Astrocyte (in vitro differentiated cells and primary cell): ENCODE measurements at places on chromosomes 12 and 14. TPM values are rescaled to one million over a fixed set of nuclear protein-coding genes. Genes with fewer than 3 reads are reported as not detected.

- H3K4me3 ChIP-seq, result no peak overlapping the region
- H3K27ac ChIP-seq, result peak overlapping the region; percentile 58
- peak; percentile 78 for DNase-seq
- H3K27me3 ChIP-seq, result no peaks in the 10 kb centered on the region
These were observed 63.0 kb upstream of the BTG1 start for GRCh38 chr12:92208613-92209121.

GRCh38 chr14:44507183-44507582, at the start of gene FSCB:
Gene FSCB (minus strand): TSS chr14:44507283. CDS start chr14:44506987, 296 bp downstream.
- DNase-seq, result no peak
- H3K36me3 ChIP-seq, result no peaks in the 10 kb centered on the region
- no peaks in the 10 kb centered on the region for H3K27me3 ChIP-seq
- no peaks in the 10 kb centered on the region for H3K4me1 ChIP-seq

DNA sequence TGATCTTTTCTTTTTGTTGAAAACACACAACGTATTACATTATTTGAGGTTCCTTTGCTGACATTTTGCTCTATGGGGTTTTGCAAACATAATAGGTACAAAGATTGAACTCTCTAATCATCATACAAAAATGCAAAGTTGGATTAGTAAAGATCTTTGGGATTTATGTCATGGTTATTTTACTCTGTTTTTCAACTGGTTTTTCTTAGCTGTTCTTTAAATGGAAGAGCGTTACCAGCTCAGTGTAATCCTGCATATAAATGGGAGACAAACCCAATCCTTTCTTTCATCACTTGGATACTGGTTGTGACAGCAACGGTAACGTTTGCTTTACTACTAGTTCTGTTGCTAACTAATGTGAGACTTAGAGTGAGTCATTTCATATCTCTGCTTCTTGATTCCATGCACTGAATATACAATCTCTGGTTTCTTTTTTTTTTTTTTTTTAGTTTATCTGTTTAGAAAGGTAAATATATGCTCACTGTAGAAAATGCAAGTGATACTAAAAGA, 104.9 kb upstream of the NOVA1 start:
- H3K4me1 ChIP-seq, result no peaks in the 10 kb centered on the region
- no peaks in the 10 kb centered on the region for H3K27me3 ChIP-seq
- H3K27ac ChIP-seq, result no peak overlapping the region
- H3K4me3 ChIP-seq, result no peak overlapping the region
- no peaks in the 10 kb centered on the region for H3K36me3 ChIP-seq
- peak; percentile 25 for DNase-seq

GRCh38 chr14:37585971-37586796, 8.9 kb downstream of the FOXA1 start:
- no peaks in the 10 kb centered on the region for H3K36me3 ChIP-seq
- H3K4me3 ChIP-seq, result no peak overlapping the region
- H3K4me1 ChIP-seq, result peaks cover 9% of the 10 kb centered on the region
- no peak for DNase-seq
- H3K27ac ChIP-seq, result no peak overlapping the region

DNA sequence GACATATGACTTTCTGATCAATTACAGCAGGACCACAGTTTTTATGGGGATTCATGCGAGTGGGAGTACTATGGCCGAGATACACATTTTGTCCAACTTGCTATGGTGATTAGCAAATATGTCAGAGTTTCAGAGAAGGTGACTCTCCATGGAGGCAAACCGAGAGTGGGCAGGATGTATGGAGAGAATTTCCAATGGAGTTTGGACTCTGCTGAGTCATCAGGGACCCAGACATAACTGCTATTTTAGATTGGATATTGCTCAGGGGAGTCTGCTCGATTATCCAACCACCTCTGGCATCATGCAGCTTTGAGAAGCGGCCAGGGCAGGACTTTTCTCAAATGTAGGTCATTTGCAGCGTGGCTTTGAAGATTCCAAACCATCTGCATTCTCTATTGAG, 9.5 kb upstream of the GSG1 start:
- H3K27me3 ChIP-seq, result no peaks in the 10 kb centered on the region
- H3K27ac ChIP-seq, result no peak overlapping the region
- H3K4me1 ChIP-seq, result peaks cover 11% of the 10 kb centered on the region
- no peaks in the 10 kb centered on the region for H3K36me3 ChIP-seq

GRCh38 chr12:133026996-133027395, 10.3 kb upstream of the ZNF84 start:
- peak; percentile 80 for DNase-seq
- no peak overlapping the region for H3K4me3 ChIP-seq
- no peaks in the 10 kb centered on the region for H3K36me3 ChIP-seq
- H3K27ac ChIP-seq, result no peak overlapping the region

DNA sequence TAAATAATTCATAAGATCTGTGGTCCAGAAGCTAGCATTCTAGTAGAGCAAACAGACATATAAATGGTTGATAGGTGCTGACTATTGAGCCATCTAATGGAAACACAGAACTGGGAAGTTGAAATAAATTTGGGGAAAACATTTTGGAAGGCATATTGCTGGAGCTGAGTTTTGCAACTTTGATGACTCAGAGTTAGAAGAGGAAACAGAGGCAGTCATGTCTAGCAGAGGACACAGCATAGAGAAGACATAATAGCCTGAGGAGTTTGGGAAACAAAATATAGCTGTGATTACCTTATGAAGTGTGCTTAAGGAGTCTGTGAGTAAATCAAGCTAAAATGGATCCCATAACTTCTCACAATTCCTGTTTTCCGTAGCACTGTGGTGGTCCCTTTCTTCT, 86.9 kb upstream of the FLRT2 start:
- no peak overlapping the region for H3K4me3 ChIP-seq
- H3K4me1 ChIP-seq, result peaks cover 12% of the 10 kb centered on the region
- H3K27me3 ChIP-seq, result no peaks in the 10 kb centered on the region
- H3K27ac ChIP-seq, result no peak overlapping the region

GRCh38 chr12:47087088-47087688, 7.4 kb upstream of the AMIGO2 start:
- DNase-seq, result peak; percentile 65
- H3K4me1 ChIP-seq, result peaks cover 68% of the 10 kb centered on the region
- H3K4me3 ChIP-seq, result no peak overlapping the region

DNA sequence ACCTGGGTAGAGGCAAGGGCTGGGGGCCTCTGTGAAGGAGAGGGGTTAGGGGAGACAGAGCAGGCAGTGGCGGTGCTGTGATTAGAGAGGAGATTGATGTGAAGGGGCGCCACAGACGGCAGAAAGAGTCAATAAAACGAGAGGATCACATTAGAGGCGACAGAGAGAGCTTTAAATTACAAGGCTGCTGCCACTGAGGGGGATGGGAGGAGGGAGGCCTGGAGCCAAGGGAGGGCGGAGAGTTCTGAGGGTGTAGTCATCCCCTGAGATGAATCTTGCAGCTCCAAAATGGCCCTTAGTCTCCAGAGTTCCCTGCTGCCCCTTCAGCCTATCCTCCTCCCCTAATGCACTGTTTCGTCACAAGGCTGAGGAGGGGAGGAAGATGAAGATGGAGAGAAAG, 12.8 kb downstream of the ZFHX2 start:
- no peaks in the 10 kb centered on the region for H3K36me3 ChIP-seq
- DNase-seq, result no peak
- no peak overlapping the region for H3K27ac ChIP-seq

DNA sequence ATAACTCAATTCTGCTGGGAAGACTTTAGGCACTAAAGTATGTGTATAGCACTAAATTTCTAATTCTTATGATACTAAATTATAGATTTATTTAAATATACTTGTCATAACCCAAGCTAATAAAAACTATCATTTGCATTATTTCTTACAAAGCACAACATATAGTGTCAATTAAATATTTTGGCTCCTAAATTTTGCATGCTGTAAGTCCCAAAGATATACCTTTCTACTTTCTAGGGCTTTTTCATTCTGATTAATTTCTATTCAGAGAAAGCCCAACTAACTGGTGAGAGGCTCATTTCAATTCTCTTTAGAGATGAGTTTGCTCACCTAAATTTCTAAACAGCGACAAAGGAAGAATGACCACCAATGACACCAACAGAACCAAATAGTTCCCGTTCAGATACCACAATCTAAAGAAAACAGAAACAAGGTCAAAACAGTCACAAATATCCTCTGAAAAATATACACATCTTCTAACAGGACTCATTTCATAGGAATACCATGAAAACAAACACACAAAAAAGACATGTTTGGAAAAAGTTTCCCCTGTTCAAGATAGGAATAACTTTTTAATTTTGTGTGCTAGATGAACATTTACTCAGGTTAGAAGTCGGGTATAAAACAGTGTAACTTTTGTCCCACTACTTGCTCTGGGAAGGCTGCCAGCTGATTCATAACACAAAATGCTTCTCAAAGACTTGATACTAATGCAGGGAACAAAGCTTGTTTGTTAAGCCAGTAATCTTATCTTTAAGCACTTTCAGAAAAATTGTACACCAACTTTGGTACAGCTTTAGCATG, 7.6 kb downstream of the SLC38A2 start:
- H3K4me1 ChIP-seq, result peaks cover 41% of the 10 kb centered on the region
- DNase-seq, result peak; percentile 83
- no peaks in the 10 kb centered on the region for H3K27me3 ChIP-seq
- H3K4me3 ChIP-seq, result peak overlapping the region; percentile 20

DNA sequence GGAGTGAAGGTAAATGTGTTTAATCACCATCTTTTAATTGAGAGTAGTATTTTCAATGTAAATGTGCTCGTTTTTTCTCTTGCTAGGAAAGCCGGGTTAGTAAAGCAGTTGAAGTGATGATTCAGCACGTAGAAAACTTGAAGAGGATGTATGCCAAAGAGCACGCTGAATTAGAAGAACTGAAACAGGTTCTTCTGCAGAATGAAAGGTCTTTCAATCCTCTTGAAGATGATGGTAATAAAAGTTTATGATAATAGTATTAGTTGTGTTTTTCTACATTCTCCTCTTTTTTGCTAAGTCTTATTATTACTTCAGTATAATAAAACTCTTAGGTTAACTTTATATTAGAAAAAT, 93.9 kb downstream of the DNAI7 start:
- no peak for DNase-seq
- H3K4me3 ChIP-seq, result no peak overlapping the region
- no peak overlapping the region for H3K27ac ChIP-seq
- no peaks in the 10 kb centered on the region for H3K4me1 ChIP-seq
- H3K36me3 ChIP-seq, result no peaks in the 10 kb centered on the region

GRCh38 chr12:109883461-109883860, 3.1 kb upstream of the GLTP start:
- H3K36me3 ChIP-seq, result no peaks in the 10 kb centered on the region
- DNase-seq, result no peak
- no peak overlapping the region for H3K27ac ChIP-seq
- no peak overlapping the region for H3K4me3 ChIP-seq

DNA sequence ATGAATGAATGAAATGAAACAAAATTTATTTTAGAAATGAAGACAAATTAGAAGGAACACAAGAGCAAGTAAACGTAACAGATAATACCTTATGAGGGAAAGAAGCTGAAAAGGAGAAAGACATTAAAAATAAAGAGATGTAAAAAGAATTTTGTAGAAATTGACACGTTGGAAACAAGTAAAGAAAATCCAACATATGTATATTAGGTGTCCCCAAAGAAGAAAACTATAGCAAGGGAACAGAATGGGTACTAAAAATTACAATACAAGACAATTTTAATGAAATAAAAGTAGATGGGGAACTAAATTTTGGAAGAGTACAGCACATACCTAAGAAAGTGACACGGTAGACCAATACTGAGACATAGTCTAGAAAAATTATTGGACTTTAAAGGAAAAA, 16.7 kb downstream of the DNM1L start:
- H3K36me3 ChIP-seq, result no peaks in the 10 kb centered on the region
- no peak for DNase-seq
- H3K27me3 ChIP-seq, result no peaks in the 10 kb centered on the region

DNA sequence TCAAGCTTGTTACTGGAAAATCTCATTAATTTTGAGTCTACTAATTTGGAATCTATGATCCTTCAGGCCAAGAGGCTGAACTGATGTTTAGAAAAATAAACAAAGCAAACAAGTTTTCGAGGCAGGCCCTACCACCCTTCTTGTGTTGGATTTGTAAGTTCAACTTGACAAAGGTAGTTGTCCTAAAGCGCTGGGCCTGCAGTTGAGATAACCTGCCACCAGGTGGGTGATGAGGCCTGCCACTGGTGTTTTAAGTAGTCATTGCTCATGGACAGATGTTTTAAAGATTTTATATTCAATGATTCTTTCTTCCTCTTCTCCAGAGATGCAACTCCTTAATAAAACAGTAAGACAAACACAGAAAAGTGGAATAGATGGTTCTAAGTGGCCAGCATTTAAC, 19.4 kb downstream of the ACVRL1 start:
- H3K27me3 ChIP-seq, result peaks cover 3% of the 10 kb centered on the region
- no peak overlapping the region for H3K4me3 ChIP-seq
- no peaks in the 10 kb centered on the region for H3K4me1 ChIP-seq

GRCh38 chr14:53183056-53183455, 29.9 kb upstream of the DDHD1 start:
- H3K27me3 ChIP-seq, result no peaks in the 10 kb centered on the region
- H3K4me3 ChIP-seq, result no peak overlapping the region
- no peak overlapping the region for H3K27ac ChIP-seq

DNA sequence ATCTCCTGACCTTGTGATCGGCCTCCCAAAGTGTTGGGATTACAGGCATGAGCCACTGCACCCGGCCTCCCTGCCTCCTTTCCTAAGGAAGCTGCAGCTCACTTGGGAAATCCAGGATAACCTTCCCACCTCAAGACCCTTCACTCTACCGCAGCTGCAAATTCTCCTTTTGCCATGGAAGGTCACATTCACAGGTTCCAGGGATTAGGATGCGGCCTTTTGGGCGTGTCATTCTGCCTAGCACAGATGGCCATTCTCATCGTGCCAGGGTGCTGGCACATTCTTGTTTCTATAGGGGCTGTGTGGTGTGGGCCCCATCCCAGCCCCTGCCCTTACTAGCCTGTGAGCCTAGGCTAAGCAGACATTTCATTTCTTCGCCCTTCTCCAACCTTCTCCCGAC, 219.9 kb downstream of the CHST11 start:
- DNase-seq, result no peak
- H3K36me3 ChIP-seq, result no peaks in the 10 kb centered on the region
- H3K27ac ChIP-seq, result no peak overlapping the region
- H3K4me1 ChIP-seq, result peaks cover 15% of the 10 kb centered on the region
- no peaks in the 10 kb centered on the region for H3K27me3 ChIP-seq
- H3K4me3 ChIP-seq, result no peak overlapping the region

The LACRT gene
- total RNA-seq, result not detected in 2 replicates

The BCAT1 gene
- total RNA-seq, result 459 and 476 TPM in 2 replicates

The KCNK13 gene
- 0.09 TPM in 1 of 2 replicates, not detected in the other for total RNA-seq

The PLEKHG7 gene
- total RNA-seq, result 0.14 and 0.68 TPM in 2 replicates

The CCDC198 gene
- total RNA-seq, result 5.8 and 7.0 TPM in 2 replicates

The DNAJC22 gene
- total RNA-seq, result 0.34 and 0.52 TPM in 2 replicates

The CLBA1 gene
- 6.3 and 7.2 TPM in 2 replicates for total RNA-seq

The TAS2R31 gene
- 2.2 TPM in 2 replicates for total RNA-seq

The ANKS1B gene
- total RNA-seq, result 2.4 and 3.0 TPM in 2 replicates

The CISTR gene
- total RNA-seq, result not detected in 2 replicates

The DAD1 gene
- total RNA-seq, result 302 and 319 TPM in 2 replicates

The BIN2 gene
- not detected in 2 replicates for total RNA-seq

The RERGL gene
- not detected in 2 replicates for total RNA-seq

The OR4E2 gene
- not detected in 2 replicates for total RNA-seq

The C12orf50 gene
- not detected in 2 replicates for total RNA-seq

The NDRG2 gene
- total RNA-seq, result 11.8 and 12.6 TPM in 2 replicates
